ENCODE measurements at places on chromosomes 3 and 15.

DNA sequence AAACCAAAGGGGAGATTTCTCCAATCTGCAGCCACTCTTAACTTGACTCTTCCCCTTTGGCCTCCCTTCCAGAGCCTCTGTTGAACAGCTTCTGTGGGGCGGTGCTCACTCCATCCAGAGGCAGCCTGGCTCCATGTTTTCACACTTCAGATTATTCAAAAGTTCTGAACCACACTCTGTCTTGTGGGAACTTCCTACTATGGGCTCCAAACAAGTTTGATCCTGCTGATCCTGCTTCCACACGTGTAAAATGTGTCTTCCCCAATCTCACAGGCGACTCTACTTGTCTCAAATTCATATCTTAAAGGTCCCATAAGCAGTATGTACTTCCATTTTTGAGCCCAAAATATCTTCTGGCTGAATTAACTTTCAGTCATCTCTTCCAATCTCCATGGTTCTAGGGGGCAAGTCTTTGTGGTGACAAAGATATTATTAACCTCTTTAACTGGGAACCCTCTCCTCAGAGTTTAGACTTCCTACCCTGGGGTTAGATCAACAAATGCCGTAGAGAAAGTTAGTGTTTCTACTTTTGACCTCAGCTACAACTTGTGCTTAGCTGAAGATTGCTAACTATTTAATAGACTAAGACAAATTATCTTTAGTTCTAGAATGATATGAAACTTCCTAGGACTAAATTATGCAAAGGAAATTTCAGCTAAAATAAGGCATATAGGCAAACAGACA, 176.3 kb upstream of the BCL6 start:
- DNase-seq, result no peak

GRCh38 chr3:4247391-4247790, 55.8 kb upstream of the SETMAR start:
- DNase-seq, result no peak

GRCh38 chr3:40173227-40173721, 136.2 kb upstream of the EIF1B start:
- DNase-seq, result peak; percentile 46

DNA sequence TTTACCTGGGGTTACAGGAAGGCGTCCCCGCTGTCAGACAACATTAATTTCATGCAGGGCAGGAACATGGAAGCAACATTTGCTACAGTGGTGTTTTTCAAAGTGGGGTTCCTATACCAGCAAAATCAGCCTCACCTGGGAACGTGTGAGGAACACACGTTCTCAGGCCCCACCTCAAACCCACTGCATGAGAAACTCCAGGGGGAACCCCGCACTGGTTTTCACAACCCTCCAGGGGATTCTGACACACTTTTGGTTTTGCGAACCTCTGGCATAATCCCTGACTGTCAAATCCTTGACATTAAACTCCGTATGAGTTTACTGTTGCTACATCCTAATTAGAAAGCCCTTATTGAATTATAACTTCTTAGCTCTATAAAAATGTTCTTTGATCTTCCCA, 127.7 kb downstream of the LRRK1 start:
- no peak for DNase-seq

GRCh38 chr3:171776839-171777583, 33.3 kb downstream of the PLD1 start:
- no peak for DNase-seq

DNA sequence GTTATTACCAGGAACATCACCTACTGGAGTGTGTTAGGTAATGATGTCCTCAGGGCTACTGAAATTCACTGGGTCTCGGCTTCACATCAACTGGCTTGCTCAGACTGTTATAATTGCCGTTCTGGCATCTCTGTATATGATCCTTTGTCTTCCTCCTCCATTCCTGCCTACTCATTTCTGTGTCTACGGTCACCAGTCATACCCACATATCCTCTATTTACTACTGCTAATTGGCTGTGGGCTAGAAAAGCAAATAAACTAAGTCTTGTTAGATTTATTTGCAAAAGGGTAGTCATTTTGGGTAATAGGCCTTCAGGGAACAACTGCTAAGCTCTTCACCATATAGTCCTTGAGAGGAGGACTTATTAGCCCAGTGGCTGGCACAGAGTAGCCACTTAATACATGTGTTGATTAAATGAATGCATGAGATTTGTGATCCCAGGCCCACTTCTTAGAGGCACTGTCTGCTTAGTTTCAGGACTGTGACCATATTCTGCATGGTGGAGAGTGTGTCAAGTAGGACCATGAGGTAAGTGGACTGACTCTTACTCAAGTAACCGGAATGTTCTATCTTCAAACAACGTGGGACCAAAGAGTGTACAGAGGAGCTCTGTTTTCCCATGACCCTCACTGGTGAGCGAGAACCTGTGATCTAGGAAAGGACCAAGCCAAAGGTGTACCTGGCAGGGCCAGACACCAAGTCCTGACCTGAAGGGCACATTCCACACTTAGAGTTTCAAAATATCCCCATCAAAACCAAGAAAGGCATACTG, 13.2 kb downstream of the ZDHHC3 start:
- no peak for DNase-seq

DNA sequence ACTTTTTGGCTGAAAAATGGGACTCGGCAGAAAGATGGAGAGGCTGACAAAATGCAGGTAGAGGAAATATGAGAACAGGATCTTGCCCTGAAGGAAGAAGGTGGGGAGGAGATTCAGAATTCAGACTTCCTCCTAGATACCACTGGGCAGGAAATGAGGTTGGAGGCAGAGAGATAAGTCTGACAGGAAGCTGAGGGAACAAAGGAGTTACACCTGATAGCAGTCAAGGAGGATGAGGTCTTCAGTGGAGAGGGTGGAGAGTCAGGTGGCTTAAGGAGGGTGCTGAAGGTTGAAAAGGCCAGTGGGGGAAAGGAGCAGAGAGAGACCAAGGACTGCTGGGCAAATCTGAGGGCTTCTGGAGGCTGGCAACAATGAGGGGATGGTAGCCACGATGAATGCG, 56.8 kb downstream of the CCR4 start:
- no peak for DNase-seq

DNA sequence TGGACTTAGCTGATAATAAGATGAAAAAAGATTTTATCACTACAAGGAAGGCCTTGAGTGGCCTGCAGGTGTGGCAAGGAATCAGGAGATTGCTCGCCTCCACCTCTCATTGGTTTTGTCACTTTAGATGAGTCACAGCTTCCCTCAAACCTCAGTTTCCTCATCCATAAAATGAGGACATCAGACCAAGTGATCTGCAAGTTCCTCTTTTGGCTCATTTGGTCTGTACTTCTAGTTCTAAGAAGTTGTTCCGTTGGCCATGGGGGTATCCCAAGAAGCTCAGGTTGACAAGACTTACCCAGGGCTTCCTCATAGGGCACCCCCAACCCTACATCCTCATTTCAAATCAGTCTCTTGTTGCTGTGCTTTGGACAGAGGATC, 254.1 kb downstream of the UACA start:
- no peak for DNase-seq

DNA sequence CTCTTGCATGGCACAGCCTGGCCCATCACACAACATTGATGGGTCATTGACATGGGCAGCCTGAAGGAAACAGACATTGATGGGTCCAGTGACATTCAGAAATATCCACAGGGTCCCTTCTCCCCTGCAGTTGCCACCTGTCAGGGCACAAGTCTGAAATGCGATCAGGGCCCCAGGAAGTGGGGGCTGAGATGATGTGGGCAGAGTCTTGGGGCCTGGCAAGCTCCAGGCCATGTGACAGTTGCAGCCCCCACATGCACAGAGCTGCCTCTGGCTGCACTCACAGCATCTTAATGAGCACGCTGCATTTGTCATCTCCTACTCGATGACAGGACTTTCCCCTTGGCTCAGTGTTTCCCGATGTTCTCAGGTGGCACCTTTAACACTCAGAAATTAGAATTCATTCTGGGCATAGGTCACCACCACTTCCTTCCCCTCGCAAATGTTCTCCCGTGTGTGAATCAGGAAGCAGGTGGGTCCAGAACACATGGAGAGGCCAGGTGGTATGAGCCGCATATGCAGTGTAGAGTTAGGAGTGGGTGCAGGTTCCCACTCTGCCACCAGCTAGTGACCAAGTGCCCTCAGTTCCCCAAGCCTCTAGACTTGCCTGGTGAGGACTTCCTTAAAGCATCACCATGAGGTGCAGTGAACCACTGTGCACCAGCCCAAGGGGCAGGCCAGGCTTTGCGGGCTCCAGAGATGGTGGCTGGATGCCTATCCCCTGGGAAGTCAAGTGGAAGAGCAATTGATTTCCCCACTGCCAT, 1.6 kb upstream of the TXNRD3 start:
- DNase-seq, result no peak

- no peak for DNase-seq
These were observed 168.9 kb downstream of the XXYLT1 start for GRCh38 chr3:195101927-195102608.

DNA sequence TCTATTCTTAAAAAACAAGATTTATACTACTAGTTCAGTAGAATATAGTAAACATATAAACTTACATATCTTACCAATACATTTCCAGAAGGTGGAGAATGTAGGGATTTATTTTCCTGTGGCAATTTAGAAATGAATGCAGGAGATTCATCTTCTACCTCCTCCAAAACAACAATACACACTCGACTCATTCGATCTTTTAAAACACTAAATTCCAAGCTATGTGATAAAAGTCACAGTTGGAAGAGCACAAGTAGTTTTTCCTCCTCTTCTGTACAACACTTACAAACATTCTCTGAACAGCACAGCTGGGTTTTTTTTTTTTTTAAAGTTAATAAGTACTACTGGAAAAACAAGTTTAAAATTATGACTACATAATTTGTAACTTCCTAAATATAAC, 1.4 kb downstream of the ANKRD28 start:
- DNase-seq, result no peak

- DNase-seq, result no peak
These were observed 258.8 kb downstream of the IL5RA start for GRCh38 chr3:2851361-2851760.

DNA sequence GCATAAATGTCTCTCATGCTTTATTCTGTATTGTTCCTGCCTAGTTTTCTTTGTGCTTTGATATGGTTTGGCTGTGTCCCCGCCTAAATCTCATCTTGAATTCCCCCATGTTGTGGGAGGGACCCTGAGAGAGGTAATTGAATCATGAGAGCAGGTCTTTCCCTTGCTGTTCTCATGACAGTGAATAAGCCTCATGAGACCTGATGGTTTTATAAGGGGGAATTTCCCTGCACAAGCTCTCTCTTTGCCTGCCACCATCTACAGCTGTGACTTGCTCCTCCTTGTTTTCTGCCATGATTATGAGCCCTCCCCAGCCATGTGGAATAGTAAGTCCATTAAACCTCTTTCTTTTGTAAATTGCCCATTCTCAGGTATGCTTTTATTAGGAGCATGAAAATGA, 1596.6 kb downstream of the SI start:
- no peak for DNase-seq

DNA sequence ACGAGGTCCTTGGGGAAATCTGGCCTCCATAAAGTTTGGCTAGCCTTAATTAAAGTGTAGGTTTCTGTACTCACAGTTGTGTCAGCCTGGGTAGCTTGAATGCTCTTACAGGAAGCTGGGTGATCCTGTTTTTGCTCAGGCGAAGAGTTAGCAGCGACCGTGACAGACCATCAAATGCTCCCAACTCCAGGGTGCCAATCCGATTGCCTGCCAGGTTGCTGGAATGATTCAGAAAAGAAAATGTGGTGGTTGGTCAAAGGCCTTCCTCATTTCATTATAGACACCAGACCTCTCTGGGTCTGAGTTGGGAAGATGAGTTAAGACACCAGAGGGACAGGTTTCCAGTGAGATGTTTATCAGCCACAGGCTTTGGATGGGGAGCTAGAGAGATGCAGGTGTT, 86.0 kb downstream of the LRIG1 start:
- no peak for DNase-seq

DNA sequence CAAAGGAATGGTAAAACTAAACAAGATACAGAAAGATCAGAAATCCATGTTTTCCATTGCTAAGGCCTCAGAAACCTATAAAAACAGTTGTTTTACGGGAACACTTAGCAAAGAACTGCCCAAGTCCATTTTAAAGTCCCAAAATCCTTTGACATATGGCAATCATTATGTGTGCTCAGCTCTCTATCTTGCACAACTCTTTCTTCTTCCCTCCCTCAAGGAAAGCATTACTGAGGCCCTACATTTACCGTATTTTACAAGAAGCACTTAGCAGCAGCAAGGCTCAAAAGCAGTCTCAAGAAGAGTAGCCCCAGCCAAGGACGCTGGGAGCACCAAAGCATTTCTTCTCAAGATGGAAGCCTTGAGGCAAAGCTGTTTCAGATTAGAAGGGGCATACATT, 169.6 kb upstream of the LRTM1 start:
- DNase-seq, result no peak

- DNase-seq, result no peak
These were observed 112.6 kb downstream of the DNAJB8 start for GRCh38 chr3:128353991-128354687.

- no peak for DNase-seq
These were observed 156.7 kb downstream of the CACNA1D start for GRCh38 chr3:53650928-53651661.

- no peak for DNase-seq
These were observed 539.2 kb downstream of the VGLL3 start for GRCh38 chr3:86451749-86452148.

GRCh38 chr3:52190294-52191074, 7.5 kb upstream of the ALAS1 start:
- DNase-seq, result peak; percentile 70

DNA sequence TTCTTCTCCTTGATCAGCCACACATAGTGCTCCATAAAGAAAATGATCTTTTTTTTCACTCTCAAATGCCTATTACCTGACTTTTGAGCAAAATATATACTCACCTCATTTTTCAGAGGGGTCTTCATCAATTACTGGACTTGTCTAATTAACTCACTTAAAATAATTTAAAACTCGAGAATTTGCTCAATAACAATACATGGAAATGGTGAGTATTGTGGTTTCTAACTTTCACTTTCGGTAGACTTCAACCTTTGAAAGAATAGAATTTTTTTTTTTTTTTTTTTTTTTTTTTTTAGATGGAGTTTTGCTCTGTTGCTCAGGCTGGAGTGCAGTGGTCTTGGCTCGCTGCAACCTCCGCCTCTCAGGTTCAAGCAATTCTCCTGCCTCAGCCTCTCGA, 17.7 kb upstream of the EPHB1 start:
- no peak for DNase-seq

GRCh38 chr3:87627316-87627715, 350.9 kb upstream of the POU1F1 start:
- no peak for DNase-seq
